Endothelial cell (in vitro differentiated cells): ENCODE measurements at places on chromosomes 16 and 17.

DNA sequence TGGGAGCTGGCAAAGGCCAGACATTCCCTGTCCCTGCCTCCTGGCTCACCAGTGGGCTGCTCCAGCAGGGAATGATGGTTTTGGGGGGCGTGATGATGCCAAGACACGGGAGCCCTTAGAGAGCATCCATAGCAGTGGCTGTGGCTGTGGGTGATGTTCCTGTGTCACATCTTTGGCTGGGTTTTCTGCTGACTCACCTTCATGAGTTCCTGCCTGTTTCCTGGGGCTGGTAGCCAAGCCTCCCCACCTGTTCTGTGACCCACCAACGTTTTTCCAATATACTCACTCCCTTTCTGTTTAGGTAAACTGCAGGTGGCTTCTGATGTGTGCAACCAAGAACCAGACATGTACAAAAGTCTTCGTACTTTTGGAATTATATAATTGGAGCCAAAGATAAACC, 16.5 kb upstream of the NF1 start:
- no peak for DNase-seq

DNA sequence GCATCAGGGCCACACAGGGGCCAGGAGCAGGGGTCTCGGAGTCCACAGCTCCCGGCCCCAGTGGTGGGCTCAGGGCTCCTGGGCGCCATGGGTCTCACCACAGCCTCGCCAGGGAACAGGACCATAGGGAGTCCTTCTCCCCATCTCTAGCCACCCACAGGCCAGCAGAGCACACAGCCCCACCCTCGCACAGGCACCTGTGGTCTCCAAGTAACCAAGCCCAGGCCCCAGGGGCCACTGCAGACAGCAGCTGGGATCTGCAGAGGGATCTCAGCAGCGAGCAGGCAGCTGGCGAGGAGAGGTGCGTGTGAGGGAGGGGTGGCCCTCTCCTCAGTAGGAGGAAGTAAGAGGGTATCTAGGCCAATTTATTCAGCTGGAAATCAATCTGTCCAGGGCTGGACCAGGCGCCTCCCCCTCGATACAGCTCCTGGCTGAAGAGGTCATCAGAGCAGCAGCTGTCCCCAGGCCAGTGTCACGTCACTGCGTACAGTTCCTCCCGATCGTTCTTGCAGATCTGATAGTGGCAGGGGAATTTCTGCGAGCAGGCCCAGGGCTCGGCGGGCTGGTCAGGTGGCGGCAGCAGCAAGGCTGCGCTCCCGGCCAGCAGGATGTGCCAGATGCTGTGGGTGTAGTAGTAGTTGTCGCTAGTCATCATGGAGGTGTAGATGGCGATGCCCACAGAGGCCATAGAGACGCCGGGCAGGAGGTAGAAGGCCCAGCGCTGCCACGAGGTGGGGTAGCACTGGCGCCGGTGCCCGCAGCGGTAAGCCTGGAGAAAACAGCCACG, 1.4 kb upstream of the MRPL28 start:
- DNase-seq, result no peak

GRCh38 chr17:55319933-55320593, 55.3 kb downstream of the HLF start:
- DNase-seq, result no peak

DNA sequence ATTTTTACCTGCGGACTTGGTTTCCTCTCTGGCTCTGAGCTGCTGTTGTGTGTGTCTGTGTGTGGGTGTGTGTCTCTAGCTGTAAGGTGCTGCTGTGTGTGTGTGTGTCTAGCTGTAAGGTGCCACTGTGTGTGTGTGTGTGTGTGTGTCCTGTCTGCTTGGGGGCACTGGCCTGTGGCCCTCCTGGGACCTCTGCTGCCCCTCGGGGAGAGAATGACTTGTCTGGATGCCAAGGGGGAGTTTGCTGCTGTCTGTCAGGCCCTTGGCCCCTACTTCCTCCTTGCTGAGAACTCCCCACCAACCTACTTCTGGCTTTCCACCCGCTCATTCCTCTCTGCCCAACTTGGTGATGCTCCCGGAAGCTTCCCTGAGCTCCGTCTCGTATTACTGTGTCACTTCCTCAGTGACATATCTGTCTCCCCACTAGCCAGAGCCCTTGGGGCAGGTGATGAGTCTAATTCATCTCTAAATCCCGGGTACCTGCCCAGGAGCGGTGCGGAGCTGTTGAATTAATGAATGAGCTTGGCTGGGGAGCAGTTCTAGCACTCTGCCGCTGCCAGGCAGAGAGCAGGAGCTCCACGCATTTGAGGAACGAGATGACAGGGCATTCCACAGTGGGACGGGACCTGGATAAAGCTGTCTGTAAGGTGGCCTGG, 3.5 kb upstream of the LASP1NB start:
- no peak for DNase-seq

GRCh38 chr17:76270770-76271668, 5.9 kb downstream of the UBALD2 start:
- no peak for DNase-seq

GRCh38 chr16:84214451-84215066, 23.6 kb downstream of the ADAD2 start:
- DNase-seq, result no peak

- no peak for DNase-seq
These were observed 45.6 kb downstream of the CNGB1 start for GRCh38 chr16:57925310-57925709.

GRCh38 chr17:7379134-7379533, 1.8 kb upstream of the TNK1 start:
- DNase-seq, result no peak

DNA sequence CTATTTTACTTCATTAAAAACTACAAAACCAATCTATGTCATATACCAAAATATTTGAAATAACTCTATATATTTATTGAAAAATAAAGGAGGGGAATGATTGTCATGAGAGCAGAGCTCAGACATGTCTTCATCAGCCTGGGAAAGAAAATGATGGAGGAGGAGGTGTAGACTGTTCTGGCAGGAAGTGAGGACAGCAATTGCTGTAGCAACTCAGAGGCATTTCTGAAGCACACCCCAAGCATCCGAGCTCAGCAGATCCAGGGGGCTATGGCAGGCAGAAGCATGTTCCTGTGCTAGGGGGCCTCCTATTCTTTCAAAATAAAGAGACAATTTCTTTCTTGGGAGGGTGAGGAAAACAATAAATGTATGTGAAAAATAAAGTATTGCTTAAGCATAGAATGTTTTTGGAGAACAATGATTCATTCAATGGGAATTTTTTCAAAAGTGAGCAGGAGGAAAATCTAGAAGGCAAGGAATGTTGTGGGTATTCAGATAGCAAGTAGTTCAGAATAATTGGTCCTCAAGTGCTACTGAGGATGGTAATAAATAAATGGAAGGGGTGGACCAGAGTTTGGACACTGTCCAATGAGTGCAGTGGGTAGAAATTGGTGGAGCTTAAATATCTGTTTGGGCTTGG, 383.4 kb downstream of the CDH11 start:
- no peak for DNase-seq

GRCh38 chr16:85750827-85751697, at the start of gene C16orf74:
Gene C16orf74 (minus strand): TSS chr16:85751096. CDS start chr16:85735217, 15,879 bp downstream.
- DNase-seq, result peak; percentile 31

DNA sequence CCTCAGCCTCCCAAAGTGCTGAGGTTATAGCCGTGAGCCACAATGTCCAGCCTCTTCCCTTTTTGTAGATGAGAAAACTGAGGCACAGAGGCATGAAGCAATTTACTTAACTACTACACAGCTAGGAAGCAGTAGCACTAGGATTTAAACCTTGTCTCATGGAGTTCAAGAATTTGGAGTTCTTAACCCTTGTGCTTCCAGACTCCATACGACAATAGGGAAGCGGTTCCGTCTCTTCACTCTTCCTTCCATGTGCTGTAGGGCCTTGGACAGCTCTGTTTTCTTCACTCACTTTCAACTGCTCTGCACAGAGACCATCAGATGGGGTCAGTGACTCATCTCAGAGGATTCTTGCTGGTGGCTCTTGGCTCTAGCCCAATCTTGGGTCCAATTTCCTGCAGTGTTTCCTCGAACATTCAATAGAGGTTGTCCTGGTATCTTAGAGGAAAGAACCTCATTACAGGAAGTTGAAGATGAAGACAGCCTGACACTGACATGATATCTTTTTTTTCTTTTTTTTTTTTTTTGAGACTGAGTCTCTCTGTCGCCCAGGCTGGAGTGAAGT, 19.3 kb downstream of the ITGAL start:
- DNase-seq, result no peak

GRCh38 chr17:11561702-11562101, 36.6 kb upstream of the DNAH9 start:
- DNase-seq, result no peak

DNA sequence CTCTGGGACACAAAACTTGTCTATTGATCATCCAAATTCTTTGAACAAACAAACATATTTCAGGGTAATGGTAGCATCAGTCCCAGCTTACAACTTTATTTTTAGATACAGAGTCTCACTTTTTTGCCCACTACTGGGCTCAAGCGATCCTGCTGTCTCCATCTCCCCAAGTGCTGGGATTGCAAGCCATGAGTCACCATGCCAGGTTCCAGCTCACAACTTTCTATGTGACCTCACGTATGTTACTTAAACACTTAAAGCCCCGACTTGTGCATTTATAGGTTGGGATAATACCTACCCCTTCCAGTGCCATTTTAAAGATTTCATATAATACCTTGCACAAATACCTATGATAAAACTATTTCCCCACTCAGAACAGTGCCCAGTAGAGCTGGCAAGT, 42.0 kb upstream of the KSR1 start:
- DNase-seq, result no peak

DNA sequence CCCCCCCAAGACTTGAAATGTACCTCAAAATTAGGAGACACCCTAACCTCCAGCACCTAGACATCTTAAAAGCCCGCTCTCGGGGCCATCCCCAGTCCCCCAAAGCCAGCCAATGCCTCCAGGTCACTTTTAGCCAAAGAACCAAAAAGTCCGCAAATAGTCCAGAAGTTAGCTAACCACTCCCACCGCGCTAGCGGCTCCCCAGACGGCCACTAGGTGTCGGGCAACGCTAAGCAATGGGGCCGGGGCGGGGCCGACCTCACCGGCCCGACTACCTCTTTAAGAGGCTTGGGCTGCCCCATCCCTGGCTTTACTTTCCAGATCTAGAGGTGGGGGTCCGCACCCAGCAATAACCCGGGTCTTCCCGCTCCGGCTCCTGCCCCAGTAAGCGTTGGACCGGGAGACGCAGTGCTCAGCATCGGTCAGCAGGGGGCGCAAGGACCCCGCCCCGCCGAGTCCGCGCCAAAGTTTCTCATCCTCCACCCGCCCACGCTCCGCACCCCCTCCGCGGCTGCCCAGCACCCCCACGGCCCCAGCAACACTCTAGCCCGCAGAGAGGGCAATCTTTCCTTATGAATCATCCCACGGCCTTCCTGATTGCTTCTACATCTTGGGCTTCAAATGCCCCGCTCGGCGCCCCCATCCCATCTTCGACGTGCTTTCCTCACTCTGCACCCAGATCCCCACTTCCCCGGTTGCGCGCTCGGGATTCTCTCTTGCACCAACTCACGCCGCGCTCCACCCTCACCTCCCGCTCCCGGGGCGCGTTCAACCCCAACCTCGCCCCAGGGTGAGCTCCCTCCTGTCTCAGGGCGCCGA, 765 bp downstream of the COL1A1 start:
- DNase-seq, result peak; percentile 84

- peak; percentile 23 for DNase-seq
These were observed 1.5 kb downstream of the TMEM132E start for GRCh38 chr17:34580685-34581445.

DNA sequence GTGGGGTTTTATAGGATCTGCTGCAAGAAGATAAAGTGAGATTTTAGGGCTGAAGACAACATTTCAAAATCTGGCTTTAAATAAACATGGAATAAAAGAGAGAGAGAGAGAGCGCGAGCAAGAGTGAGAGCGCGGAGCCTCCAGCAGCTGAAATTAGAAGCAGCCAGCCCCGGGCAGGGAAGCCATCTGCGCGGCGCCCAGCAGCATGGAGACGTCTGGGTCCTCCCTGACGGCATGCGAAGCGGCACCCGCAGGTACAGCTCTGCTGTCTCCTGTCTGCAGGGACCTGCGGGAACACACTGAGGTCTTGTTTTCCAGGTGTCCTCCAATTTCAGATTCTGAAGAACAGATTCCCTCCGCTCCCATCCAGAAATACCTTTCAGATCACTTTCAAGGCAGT, 7.9 kb upstream of the BAIAP2 start:
- no peak for DNase-seq

DNA sequence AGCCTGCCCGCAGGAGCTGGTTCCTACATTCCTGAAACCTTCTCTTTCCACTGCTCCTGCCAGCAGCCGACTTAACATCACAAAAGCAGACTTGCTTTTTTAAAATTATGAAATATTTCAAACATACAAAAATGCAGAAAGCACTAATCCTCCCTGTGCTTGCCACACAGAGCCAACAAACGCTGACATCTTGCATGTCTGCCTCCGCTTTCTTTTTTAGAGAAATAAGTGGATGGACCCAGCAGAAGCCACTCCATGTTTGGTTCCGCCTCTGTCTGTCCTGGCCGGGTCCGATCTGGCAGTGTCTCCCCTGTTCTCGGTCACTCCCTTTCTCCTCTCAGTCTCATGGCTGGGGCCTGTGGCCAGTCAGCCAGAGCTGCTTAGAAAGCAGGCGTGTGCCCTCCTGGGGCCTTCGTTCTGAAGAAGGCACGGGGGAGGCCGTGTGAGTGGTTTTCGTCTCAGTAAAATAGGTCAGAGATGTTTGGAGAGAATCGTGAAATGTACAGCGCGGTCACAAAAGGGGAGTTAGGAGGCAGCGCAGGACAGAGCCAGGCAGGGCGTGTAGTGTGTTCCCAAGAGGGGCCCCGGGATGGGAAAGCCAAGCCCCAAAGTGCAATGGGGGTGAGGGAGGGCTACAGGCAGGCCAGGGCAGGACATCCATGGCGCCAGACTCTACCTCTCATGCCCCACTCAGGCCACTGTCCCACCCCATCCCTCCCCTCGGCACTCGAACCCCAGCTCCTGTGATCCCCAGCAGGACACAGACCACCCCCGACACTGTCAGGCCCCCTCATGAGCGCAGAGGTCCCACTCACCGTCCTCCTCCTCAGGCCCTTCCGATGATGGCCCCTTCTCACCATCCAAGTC, 23.2 kb downstream of the MXRA7 start:
- DNase-seq, result no peak

DNA sequence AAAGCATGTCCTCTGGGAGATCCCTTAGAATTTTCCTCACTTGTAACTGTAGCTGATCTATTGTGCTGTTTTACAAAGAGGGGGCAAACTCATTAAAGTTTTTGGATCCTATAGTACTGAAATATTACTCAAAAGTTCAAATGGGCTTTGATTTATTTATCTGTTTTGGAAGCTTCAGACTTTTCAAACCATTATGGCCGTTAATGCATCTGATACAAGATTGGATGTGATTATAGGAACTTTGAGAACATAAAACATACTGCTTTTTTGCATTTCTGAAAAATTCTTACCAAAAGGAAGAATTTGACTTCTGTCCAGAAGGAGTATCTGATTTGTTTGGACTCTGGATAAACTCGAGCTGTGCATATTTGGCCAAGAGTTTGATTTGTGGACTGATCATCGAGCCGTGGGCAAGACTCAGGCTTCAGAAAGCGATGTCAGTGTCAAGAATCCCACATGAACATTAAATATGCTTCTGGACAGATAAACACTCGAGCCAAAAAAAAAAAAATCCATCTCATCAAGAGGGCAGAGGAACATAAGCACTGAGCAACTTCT, 8.2 kb upstream of the MARCHF10 start:
- DNase-seq, result no peak
